ENCODE measurements at places on chromosomes 11 and 22.
A peak's percentile ranks its signal among the peaks of the same experiment; 100 is the strongest.

- DNase-seq = no peak
Observed at GRCh38 chr11:1766719-1767398, 3.1 kb upstream of the CTSD start.

DNA sequence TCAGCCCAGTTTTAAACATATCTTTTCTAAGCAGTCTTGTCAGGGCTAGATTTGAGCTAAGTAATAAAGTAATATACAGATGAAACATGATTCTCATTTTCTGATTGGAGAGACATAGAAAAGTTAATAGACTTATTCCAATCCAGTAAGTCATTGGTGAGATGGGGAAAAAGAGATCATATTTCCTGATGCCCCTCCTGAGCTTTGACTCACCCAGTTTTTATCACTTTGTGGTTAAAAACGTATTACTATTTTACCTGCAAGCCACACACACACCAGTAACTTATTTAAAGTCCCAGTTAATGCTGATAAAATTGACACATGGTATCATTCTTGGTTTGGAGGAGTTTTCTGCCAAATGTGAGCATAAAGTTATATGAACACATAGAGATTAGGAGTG lies 306.8 kb downstream of the CADM1 start:
- no peak for DNase-seq

GRCh38 chr11:77879218-77879617 lies 58.3 kb downstream of the AAMDC start:
- peak; percentile 9 for DNase-seq

DNA sequence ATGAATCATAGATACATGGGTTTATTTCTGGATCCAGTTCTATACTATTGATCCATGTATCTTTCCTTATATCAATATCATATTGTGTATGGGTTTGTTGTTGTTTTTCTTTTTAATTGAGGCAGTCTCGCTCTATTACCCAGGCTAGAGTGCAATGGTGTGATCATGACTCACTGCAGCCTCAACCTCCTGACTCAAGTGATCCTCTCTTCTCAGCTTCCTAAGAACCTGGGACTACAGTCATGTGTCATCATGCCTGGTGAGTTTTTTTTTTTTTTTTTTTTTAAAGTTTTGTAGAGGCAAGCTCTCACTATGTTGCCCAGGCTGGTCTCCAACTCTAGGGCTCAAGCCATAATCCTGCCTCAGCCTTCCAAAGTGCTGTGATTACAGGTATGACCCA lies 1589.4 kb upstream of the TENM4 start:
- DNase-seq = no peak

DNA sequence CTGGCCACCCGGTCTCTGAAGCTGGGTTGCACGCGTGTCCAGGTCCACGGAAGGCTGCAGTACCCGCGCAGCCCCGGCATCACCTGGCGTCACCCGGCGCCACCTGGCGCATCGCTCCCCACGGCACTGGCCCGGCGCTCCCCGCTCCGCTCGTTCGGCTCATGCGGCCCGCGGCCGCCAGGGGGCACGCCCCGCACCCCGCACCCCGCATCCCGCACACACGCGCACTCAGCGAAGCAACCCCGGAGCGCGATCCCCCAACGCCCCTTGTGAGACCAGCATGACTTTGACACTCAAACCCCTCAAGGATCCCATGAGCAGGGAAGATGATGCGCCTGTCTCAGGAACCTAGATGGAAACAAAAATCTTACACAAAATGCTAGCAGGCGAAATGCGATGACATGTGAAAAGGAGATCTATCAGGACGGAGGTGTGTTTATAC lies 11.9 kb downstream of the B3GNT6 start:
- DNase-seq = peak; percentile 61

- DNase-seq = peak; percentile 71
Observed at GRCh38 chr11:105034813-105035620, at the start of gene CASP1. CASP1 (minus strand) TSS chr11:105035144; CDS start chr11:105035113, 31 bp downstream.

GRCh38 chr11:78940500-78941225 lies 366.0 kb upstream of the NARS2 start:
- DNase-seq = no peak

- DNase-seq = no peak
Observed at GRCh38 chr11:7613394-7613720, 59.9 kb downstream of the CYB5R2 start.

GRCh38 chr11:75159151-75159953 lies 8.4 kb downstream of the SLCO2B1 start:
- no peak for DNase-seq

GRCh38 chr22:22703715-22704114 lies 59.3 kb downstream of the GGTLC2 start:
- peak; percentile 9 for DNase-seq
